ENCODE measurements at places on chromosomes 1 and 21.

GRCh38 chr1:234307726-234308125 is 65.5 kb upstream of the COA6 start:
- no peak for DNase-seq

- DNase-seq = peak; percentile 35
Observed at GRCh38 chr21:36630485-36631206, 68.3 kb upstream of the SIM2 start.

DNA sequence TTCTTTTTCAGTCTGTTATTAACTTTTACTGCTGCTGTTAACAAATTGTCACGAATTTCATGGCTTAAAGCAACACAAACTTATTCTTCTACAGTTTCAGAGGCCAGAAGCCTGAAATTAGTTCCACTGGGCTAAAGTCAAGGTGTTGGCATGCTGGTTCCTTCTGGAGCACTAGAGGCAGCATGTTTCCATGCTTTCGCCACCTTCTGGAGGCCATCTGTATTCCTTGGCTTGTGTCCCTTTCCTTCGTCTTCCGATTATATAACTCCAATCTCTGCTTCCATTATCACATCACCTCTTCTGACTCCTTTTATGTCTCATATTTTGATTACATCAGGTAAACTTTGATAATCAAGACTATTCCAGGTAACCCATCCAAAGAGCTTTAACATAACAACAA is 1742.1 kb downstream of the BRINP3 start:
- no peak for DNase-seq

DNA sequence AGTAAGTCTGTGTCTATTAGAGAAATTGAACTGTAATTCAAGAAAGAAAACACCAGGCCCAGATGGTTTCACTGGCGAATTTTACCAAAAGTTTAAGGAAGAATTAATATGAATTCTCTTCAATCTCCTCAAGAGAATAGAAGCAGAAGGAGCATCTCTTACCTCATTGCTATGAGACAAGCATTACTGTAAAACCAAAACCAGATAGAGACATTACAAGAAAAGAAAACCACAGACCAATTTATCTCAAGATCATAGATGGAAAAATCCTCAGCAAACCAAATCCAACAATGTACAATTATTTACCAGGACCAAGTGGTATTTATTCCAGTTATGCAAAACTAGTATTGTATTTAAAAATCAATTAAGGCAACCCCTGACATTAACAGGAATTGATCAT is 160.6 kb downstream of the LIPI start:
- no peak for DNase-seq

GRCh38 chr1:207020065-207020708 is 12.4 kb downstream of the C1orf116 start:
- no peak for DNase-seq

GRCh38 chr1:178619042-178619927 is 105.8 kb upstream of the RALGPS2 start:
- no peak for DNase-seq

DNA sequence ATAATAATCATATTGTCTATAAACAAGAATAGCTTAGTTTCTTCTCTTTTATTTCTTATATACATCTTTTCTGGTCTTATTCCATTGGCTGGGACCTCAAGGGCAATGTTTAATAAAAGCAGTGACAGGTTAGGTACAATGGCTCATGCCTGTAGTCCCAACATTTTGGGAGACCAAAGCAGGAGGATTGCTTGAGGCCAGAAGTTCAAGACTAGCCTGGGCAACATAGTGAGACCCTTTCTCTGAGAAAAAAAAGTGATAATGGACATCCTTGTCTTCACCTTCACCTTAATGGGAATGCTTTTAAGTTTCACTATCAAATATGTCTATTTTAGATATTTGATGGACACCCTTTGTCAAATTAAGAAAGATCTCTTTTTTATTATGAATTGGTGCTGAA is 8.1 kb downstream of the B3GALT5 start:
- DNase-seq = no peak

DNA sequence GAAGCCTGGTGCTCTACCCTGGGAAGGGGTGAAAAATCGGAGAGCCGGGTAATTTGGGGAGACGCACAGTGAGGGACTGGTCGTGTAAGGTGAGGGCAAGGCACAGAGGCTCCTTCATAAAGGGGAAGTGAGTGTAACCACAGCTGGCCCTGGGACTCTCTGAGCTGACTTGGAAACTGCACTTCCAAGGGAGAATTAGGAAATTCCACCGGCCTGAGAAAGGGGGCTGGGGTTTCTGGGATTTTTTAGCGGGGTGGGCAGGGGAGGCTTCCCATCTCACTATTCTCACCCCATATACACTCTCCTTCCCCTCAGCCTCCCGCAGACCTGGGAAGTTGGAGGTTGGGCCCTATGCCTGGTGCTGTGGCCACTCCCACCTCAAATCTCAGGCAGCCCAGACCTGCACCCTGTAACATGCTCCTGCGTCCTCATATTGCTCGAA is 88.3 kb upstream of the IPO9 start:
- DNase-seq = no peak

DNA sequence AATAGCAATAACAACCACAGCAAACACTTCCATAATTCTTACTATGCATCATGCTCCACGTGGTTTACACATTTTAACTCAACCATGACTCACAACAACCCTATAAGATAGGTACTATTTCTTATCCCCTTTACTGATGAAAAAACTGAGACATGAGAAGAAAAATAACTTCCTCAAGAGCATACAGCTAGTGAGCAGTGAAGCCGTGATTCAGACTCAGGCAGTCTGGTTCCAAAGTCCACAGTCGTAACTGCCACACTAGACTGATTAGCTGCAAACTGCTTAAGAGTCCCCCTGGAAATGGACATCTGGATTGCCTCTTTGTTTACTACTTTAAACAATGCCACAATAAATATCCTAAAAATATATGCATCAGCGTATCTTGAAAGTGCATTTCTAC is 55.7 kb downstream of the PLD5 start:
- no peak for DNase-seq

- no peak for DNase-seq
Observed at GRCh38 chr21:16084776-16085364, 355.1 kb downstream of the USP25 start.

- DNase-seq = no peak
Observed at GRCh38 chr1:235019961-235020360, 108.7 kb downstream of the TOMM20 start.

DNA sequence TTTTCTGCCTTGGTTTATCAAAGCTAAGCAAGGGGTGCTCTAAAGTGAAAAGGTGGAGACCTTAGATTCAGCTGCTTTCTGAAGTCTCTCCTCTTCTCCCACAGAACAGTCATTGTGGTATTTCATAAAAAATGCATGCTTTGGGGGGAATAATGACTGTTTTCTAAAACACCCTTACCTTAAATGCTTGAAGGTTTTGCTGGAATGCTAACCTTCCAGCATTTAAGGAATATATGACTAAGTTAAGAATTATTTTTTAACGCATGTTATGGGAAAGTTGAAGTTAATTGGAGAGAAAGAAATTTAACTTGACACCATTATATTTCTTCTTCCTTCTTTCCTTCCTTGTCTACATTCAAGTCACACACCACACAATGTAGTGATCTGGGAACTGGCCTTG is 162.5 kb downstream of the ROR1 start:
- no peak for DNase-seq

DNA sequence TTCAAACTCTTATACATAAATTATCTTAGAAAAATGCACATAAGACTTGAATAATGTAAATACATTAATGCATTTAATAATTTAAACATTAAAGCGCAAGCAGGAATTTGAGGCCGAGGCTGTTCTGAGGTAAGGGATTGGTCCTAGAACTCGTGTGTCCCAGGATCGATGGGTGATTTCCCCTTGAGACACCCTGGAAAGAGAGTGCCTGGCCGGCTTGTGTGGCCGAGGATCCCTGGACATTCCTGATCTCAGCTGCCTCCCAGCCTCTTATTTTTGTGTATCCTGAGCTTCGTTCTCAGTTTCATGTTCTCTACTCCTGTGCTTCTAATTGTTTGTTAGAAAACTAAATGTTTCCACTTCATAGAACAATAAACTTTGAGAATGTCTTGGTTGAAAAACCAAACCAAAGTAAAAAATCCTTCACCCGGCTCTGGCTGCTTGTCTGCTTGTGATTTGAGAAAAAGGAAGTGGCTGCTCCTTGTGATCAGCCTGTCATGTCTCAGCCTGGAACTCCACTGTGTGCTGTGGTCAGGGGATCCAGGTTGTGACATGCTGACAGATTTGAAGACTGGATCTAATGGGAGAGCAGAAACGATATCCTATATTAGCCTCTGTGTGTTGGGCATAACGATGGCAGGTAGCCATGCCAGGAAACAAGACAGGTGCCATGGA is 40.7 kb downstream of the PEX14 start:
- DNase-seq = no peak

DNA sequence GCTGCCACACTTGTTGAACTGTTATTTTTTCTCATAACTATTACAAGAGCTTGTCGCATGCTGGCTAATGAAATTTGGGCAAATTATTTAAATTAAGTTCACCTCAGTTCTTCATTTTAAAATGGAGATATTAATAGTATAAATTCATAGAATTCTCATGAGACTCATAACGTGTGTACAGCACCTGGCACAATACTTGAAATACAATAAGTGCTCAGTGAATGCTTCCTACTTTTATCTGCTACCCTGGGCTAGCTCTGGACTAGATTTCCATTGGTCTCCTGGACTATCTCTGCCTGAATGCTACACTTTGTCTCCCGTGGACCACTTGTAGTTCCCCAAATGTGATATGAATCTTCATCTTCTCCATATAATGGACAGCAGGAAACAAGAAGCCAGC is 919 bp downstream of the SLAMF6 start:
- no peak for DNase-seq

GRCh38 chr1:111856411-111857185 is 100.9 kb downstream of the DDX20 start:
- no peak for DNase-seq

DNA sequence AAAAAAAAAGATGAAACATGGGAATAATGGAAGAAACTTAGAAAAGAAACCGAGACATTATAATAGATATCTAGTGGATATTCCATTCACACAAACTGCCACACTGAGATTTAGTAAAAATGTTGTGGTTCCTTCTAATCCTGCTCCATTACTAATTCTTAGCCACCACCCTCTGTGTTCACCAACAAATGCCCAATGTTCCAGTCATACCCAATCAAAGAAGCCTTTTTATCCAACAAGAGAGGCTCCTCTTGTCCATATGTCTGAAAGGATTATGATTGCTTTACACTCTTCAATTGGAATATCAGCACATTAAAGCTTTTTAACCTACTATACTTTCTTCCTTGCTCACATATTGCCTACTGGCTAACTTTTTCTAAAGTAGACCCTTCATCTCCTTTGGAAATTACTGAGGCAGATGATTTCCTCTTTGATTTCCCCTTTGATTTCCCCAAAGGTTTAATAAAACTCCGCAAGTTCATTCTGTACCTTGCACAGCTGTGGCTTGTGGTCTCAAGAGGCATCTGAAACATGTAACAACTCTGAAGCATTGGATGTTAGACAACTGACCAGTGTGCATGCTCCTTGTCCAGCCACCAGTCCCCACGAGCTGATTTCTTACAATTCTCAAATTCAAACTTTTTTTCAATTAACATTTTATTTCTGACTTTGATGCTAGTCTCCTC is 305.6 kb upstream of the LYPLAL1 start:
- DNase-seq = no peak

DNA sequence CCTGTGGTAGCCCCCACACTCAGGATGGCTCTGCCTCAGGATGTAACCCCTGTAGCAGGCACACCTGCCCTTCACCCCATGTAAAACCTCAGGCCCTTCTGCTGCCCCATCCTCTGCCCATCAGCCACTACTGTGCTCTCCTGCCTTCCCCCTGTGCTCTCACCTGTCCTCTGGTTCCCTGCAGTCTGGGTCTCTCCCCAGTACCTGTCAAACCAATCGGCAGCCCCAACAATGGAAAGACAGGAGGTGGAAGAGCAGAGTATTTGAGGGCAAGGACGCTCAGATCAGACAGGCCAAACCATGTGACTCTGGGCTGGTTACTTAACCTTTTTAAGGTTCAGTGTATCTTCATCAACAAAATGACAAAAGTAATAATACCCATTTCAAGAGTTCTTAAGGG is 30.9 kb downstream of the SMIM12 start:
- no peak for DNase-seq

GRCh38 chr1:111214074-111214801 is 13.3 kb upstream of the CHI3L2 start:
- DNase-seq = no peak

DNA sequence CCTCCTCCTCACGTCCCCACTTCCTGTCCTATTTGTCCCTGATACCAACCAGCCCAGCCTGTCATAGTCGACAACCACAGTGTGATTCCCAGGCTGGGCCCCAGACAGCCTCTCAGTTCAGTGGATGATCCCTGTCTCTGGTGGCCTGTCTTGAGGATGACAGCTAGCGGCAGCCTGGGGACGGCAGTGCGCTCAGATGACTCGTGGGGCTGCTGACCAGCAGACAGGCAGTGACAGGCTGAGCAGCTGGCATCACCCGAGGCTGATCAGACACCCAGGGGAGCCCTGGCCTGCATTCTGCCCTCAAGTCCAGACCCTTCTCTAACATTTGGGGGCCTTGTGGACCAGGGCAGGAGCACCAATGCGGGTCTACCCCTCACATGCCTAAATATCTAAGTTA is 21.0 kb downstream of the NKAIN1 start:
- no peak for DNase-seq

DNA sequence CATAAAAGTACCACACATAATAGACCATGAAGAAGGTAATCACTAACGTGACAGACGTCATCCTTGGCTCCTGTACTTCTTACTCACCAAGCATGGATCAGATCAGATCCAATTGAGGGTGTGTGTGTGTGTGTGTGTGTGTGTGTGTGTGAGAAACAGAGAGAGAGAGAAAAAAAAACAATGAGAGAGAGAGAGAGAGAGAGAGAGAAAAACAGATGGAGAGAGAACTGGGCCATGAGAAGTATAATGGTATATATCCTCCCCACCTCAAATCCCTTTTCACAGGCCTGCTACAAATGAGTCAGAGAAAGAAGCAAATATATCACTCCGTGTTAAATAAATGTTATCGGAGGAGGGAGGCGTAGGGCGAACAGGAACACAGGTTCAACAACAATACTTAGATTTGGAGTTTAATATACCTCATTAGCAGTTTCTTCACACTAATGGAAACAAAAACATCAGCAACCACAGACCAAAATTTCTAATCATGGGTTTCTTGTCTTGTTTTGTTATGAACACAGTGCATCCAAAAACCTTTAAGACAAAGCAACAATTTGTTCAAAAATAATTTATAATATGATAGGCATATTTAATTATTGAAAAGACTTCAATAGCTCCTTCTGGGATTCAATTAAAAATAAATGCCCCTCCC is 45.3 kb downstream of the TIAM1 start:
- DNase-seq = no peak

DNA sequence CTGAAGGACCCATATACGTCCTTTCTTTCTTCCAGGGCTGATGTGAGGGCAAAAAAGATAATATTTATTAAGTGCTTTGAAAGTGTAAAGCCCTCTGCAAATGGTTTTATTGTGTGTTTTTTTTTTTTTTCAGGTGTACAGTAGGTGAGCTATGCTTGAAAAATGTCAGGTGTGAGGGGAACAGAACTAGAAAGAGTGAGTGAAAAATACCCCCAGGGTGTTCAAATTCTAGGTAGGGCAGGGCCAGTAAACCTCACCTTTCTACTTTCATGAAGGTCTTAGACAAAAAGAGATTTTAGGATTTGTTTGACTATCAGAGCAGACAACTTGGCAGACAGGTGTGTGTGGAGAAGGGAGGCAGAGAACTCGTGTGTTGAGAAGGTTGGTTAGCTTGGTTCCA is 51.3 kb downstream of the ARHGEF11 start:
- no peak for DNase-seq

Data from stimulated activated CD8-positive, alpha-beta memory T cell treated with anti-CD3 and anti-CD28 coated beads, Interleukin-4, amount 100 ng/mL, for 4 hours (primary cell).